Hematopoietic multipotent progenitor cell treated with erythropoietin and hydrocortisone succinate and interleukin-3 and kit ligand, for 17 days (in vitro differentiated cells): ENCODE measurements at places on chromosomes 7 and 10.

GRCh38 chr10:15253951-15254807 is 85.7 kb upstream of the NMT2 start:
- DNase-seq = no peak

GRCh38 chr7:83306502-83306901 is 143.8 kb upstream of the PCLO start:
- DNase-seq = no peak

DNA sequence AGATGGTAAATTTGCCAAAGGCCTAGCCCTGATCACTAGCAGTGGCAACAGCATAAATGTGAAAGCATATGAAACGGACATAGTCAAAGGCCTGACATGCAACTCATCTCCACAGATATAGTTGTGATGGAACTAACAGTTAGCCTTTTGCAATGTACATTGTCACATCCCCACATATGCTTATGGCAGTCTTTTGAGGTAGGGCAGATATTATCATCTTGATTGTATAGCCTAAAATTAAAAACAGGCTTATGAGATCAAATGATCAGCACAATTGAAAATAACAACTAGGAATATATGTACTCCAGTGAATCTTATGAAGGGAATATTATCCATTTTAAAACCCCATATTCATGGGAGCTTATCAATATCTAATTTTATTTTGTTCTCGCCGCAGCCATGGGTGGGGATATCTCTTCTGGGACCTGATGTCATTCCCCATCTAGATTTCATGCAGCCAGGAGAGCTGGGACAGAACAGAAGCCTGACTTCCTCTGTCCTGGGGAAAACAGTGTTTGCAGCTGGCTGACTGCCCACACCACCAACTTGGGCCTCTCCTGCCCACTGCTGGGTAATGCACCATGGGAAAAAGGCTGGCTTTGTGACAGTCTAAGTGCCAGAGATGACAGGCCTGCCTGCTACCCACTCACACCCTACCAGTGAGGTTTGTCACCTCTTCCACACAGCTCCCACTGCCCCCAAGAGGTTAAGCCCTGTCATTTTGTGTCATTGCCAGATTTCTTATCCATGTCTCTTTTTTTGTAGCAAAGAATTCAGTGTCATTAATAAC is 180.2 kb upstream of the FZD1 start:
- no peak for DNase-seq

DNA sequence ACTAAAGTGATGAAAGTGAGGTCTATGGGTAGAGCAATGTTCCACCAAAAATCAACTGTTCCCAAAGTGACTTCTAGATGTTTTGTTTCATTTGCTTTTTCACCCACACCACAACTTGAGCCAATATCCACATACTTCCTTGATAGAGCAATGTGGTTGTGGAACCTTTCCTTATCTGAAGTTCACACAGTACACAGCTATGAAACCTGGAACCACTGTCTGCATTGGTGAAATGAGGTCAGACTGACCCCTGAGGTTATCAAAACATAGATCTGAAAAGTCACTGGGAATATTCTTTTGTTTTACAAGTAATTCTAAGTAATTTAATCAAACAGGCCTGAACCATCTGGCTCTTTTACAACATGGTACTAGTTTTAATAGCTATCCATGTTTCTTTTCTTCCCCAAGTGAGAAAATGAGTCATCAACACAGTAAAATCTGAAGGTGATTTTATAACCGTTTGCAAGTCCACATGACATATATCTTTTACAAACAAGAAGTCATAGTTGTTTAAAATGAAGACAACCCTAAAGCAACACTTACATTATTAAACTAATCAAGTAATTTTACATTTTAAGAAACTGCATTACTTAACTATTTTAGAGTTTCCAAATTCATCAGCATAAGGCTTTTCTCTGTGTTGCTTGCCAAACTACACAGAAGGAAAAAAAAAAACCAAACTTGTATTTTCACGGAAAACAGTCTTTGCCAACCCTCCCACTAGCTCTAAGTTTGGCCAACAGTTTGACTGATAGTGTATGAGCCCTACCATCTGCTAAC is 80.3 kb downstream of the LRRC17 start:
- no peak for DNase-seq
